ENCODE measurements at places on chromosomes 6 and 20. TPM values are rescaled to one million over a fixed set of nuclear protein-coding genes. Genes with fewer than 3 reads are reported as not detected.

The TRIM31 gene
- not detected for polyA plus RNA-seq

The SLC22A3 gene
- 6.5 TPM for polyA plus RNA-seq

The MYLK4 gene
- polyA plus RNA-seq: 1.0 TPM

The MMP24 gene
- 2.4 TPM for polyA plus RNA-seq

The VARS1 gene
- polyA plus RNA-seq: 64.8 TPM

The C6orf58 gene
- 1.4 TPM for polyA plus RNA-seq

The SMPDL3A gene
- 13.4 TPM for polyA plus RNA-seq

The SIRPA gene
- polyA plus RNA-seq: 27.0 TPM

The EBF4 gene
- polyA plus RNA-seq: 36.5 TPM

The DUSP15 gene
- polyA plus RNA-seq: 20.7 TPM

The TMEM200A gene
- 20.7 TPM for polyA plus RNA-seq

The ADGRF1 gene
- polyA plus RNA-seq: 36.3 TPM

The KIAA1755 gene
- polyA plus RNA-seq: 5.5 TPM

The VGLL2 gene
- not detected for polyA plus RNA-seq

The TPX2 gene
- 45.4 TPM for polyA plus RNA-seq

The HLA-DMA gene
- polyA plus RNA-seq: 17.7 TPM

GRCh38 chr20:25032478-25033264, 25.3 kb downstream of the ACSS1 start:
- DNase-seq: no peak

- DNase-seq: no peak
These were observed 45.5 kb downstream of the SLC9A8 start for GRCh38 chr20:49858076-49858585.

- DNase-seq: no peak
These were observed 29.8 kb downstream of the AIG1 start for GRCh38 chr6:143090314-143091044.

DNA sequence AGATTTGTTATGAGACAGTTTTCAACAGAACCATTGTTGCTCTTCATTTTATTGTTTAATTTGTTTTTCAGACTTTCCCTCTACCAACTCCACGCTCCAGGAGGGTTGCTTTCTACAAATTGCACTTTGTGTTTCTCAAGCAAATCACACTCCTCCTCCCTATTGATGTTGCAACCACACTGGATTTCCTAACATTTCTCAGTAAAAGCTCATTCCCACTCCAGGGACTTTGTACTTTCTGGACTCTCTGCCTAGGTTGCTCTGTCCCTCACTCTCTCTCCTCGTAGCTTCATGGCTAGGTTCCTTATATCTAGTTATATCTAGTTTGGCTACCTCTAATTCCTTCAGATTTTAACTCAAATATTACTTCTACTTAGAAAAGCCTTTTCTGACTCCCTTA, 20.3 kb downstream of the PGK2 start:
- no peak for DNase-seq

- DNase-seq: no peak
These were observed 272.1 kb downstream of the LRFN2 start for GRCh38 chr6:40315060-40315459.

DNA sequence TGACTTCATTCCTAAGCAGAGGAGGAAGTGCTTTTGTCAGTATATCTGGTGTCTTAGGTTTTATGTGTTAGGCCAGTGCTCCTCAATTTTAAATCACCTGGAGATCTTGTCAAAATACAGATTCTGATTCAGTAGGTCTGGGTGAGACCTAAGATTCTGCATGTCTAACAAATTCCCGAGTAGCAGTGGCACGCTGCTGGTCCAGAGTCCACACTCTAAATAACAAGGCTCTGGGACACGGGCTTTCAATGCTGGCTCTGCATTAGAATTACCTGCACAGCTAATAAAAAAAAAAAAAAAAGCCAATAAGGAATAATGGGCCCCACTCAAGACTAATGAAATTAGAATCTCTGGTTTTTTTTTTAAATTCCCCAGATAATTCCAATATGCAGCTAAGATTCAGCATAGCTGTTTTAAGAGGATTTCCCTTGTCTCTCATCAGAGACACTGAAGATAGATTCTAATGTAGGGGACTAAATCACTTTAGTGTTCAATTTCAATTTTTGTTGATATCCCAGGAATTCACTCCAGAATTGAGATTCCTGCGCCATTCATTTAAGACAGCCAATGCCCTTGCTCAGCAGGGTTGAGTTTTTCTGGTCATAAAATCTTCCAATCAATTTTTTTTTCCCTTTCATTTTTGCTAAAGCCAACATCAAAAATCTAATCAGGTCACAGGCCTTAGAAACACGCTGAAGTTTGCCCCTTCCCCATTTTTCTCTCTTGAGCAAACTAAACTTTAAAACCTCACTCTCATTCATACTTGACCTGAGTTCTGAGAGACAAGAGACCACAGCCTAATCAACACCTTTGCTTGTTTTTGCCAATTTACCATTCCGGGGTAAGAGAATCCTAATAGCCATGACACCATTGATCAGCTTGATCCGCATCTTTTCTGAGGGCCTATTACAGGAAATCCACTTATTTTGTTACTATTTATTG, 2.4 kb downstream of the TDP2 start:
- DNase-seq: no peak

- DNase-seq: no peak
These were observed 12.7 kb upstream of the ZBTB46 start for GRCh38 chr20:63843778-63844177.

GRCh38 chr6:21556511-21556910, 37.0 kb upstream of the SOX4 start:
- DNase-seq: no peak

DNA sequence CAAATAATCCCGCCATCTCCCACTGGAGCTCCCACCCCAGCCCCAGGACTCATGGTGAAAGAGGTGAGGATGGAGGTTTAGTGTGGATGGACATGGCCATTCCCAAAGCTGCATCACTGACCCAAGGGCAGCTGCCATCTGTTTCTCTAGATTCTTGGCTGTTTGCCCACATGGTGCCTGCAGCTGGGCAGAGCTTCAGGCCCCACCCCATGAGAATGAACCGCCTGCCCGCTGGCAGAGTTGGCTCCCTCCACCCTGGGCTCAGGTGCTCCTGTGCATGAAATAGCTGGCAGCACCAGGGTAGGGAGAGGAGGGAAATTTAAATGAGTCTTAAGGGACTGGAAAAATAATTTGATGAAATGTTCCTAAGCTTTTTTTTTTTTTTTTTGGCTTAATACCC, 17.4 kb downstream of the SCML4 start:
- no peak for DNase-seq

DNA sequence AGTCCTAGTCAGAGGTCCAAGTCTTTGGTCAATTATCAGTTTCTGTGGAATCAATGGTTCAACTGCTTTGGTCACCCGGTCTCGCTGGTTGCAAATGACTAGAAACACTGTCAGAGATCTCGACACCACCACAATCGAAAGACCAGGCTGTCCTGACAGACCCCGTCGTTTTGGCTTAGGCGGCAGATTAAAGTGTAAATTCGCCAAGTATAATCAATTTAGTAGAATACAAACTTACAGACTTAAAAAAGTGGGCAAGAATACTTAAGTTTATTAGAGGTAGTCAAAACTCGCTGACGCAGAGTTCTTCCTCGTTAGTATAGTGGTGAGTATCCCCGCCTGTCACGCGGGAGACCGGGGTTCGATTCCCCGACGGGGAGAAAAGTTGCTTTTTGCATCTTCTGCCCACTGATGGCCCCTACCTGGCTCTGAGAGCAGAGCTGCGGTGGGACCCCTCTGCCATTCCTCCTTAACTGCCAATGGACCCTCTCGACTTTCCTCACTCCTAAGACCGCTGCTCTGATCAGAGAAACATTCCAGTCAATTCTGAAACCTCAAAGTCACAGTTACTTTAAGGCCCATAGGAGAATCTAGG, 30.6 kb upstream of the ZNF184 start:
- peak; percentile 63 for DNase-seq

DNA sequence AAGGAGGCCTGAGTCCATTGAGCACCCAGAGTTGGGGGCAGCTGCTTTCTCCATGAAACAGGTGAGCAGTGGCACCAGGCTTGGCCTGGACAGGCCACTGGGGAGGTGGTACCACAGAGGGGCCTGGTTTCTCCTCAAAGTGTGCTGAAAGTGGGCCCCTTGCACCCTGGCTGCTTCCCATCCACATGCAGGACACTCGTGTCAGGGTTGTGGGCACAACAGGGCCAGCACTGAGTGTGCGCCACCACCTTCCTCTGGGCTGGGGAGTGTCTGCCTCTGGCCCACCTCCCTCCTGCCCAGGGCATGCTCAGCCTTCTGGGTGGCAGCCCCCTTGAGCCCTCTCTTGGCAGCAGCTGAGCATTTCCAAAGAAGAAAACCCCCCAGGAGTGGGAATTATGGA, 5.2 kb upstream of the SLC22A1 start:
- no peak for DNase-seq

GRCh38 chr6:96522465-96523009, 931 bp downstream of the UFL1 start:
- DNase-seq: no peak

Measured in left renal cortex interstitium (tissue), 4 donors.